NCI-H526 (cell line): ENCODE measurements at places on chromosomes 12 and 14.

DNA sequence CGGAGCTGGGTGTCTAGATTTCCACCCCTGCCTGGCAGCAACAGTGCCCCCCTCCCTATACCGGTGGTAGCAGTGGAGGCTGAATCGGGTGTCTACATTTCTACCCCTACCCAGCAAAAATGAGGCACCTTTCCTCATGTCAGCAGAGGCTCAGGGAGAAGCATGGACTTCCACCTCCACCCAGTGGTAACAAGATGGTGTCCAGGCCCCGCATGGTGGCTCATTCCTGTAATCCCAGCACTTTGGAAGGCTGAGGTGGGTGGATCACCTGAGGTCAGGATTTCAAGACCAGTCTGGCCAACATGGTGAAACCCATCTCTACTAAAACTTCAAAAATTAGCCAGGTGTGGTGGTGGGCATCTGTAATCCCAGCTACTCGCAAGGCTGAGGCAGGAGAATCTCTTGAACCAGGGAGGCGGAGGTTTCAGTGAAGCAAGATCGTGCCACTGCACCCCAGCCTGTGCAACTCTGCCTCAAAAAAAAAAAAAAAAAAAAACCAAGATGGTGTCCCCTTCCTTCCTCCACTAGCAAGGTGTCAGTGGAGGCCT lies 35.5 kb upstream of the OR5AU1 start:
- no peak for DNase-seq

DNA sequence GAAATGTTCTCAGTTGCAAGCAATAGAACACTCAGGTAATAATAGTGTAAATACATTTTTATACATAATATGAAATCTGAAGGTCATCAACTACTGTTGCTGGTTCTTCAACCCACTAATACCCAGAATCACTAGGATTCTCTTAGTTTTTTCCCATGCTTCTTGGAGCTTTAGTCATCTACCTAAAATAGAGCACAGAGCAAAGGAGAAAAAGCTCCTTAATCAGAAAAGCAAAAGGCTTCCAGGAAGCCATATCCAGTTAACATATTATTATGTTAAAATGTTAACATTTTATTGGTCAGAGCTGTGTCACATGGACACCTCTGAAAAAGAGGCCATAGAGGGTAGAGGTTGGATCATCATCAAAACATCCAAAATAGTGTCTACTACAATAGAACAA lies 57.0 kb downstream of the CCER1 start:
- DNase-seq, result no peak

- no peak for DNase-seq
These were observed 56.8 kb downstream of the HEATR5A start for GRCh38 chr14:31363331-31364073.

DNA sequence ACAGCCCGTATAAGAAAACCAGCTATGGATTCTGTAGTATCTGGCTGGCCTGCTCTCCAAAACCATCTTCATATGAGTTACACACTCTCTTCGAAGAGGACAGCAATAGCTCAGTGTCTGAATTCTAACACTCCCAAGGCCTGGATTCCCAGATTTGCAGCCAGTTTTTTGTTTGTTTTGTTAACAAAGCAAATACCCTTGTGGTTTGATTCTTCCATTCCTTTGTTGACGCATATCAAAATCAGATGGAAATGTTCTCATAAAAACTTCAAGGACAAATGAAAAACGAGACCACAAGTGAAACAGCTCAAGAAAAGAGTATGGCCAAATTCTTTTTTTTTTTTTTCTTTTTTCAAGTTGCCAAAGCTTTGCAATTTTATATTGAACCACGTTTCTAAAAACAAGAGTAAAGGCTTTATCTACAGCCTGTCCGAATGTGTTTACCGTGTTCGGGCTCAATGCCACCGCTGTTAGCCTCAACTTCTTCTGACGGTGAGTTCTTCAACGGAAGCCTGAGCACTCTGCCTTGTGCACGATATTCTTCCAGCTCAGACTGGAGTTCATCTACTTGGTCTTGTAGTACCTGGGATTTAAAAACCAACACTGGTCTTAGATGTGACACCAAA lies 67.5 kb downstream of the NIN start:
- DNase-seq, result peak; percentile 68

GRCh38 chr14:44508834-44509233 lies 1.8 kb upstream of the FSCB start:
- DNase-seq, result no peak

- DNase-seq, result no peak
These were observed 20.5 kb downstream of the FNTB start for GRCh38 chr14:65007202-65007601.

- DNase-seq, result peak; percentile 79
These were observed 38.9 kb downstream of the PPP1R13B start for GRCh38 chr14:103808403-103809001.

DNA sequence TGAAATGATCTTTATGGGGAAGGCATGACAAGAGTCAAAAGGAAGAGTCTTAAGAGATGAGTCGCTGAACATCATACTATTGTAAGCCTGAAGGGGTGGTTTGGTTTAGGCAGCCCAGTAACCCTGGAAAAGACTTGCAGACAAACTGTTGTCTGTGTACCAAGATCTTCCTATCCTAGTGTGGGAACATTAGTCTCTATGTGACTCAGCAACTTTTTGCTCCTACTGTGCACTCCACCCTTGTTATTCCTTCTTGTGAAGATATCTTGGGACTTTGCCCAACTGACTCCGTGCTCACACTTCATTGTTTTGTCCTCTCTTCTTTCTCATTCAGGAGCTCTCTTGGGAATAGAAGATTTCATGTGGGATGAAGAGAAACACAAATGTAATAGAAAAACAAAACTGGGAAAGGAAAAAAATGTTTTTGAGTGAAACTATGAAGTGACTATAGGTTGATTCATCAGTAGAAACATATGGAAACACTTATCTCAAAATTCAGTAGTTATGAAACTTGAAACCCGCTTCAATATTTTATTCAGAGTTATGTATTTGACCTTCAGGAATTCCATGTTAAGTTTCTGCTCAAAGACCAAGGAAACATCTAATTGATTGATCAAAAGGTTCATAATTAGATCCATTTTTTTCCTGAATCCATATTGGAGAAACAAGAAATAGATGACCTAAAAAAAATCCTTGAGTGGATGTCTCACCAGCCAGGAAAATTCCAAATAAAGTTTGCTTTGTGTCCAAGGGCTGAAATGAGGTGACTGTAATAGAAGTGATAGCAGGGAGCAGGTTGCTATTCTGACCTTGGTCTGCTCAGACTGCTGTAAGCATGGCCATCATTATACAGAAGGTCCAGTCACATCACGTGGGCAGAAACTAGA lies 67.2 kb downstream of the BTG1 start:
- DNase-seq, result no peak

GRCh38 chr14:58637040-58637390 lies 747 bp upstream of the DACT1 start:
- no peak for DNase-seq

DNA sequence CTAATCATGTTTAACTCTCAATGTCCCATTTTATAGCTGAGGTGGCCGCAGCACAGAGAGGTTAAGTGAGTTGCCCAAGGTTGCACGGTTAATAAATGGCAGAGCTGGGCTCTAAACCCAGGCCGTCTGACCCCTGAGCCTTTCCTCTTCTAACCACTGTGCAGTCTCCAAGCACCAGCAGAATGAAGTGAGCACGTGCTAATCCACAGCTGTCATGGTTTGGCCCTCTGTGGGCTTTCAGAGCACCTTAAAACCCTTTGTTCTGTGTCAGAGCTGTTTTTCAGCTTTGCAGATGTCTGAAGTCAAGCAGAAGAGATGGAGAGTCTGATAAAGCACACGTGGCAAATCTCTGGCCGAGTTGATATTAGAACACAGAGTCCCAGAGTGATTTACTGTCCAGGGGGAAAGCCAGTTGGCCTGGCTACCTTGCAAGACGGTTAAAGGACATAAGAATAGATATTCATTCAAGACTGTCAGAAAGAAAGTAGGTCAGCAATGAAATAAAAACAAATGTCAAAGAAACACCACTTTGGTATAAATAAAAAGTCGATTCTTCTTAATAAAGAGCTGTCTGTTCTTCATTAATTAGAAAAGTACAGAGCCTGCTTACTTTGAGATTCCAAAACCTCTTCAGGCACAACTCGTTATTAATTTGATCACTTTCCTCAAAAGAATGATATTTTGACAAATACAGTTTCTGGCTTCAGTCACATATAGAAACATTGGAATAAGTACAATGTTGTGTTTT lies 107.3 kb downstream of the CRADD start:
- DNase-seq, result peak; percentile 17

DNA sequence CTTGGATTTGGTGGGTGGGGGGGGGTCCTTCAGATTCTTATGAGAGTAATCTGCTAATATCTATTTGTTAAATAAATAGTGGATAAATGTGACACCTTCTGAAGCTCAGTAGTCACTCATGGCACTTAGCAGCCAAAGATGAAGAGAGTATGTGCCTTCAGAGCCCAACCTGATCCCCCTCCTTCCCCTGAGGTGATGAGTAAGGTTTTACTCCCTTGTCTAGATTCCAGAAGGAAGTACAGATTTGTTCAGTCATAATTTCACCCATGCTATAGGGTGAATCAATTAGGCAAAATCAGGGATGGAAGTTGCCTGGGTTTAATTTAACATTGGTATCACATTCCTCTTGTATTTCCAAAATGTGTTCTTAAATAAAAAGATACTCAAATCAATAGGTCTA lies 340.3 kb upstream of the ATP2B1 start:
- DNase-seq, result no peak

DNA sequence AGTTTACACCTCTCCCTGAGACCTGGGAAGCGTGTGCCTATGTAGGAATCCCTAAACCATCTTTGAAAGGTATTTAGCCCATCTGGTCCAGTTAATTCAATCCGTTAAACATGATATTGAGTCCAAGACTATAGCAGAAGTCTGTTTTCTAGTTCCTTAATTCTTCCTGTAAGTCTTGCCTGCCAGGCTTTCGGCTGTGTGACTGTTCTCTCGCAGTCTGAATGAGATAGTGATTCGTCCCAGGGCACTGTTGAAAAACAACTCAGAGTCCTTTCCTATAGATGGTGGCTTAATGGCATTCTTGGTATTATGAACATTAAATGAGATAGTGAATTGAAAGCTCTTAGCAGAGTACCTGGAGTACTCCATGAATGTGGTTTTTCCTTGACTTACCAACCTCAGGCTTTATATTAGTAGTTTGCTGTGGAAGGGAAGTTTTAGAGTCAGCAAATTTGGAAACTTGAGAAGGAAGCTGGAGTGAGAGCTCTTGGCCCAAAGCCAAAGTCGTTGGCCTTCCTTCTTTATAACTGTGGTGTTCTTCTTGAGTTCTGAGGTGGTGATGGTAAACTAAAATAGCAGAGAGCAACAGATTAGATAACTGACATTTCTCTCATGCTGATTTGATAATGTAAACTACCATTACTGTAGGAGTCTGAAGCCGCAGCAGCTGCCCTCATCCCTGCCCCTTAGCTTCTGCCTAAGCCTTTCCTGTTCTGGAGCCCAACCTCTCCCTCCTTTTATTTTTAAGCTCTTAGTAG lies 76.5 kb downstream of the TGFB3 start:
- DNase-seq, result no peak

DNA sequence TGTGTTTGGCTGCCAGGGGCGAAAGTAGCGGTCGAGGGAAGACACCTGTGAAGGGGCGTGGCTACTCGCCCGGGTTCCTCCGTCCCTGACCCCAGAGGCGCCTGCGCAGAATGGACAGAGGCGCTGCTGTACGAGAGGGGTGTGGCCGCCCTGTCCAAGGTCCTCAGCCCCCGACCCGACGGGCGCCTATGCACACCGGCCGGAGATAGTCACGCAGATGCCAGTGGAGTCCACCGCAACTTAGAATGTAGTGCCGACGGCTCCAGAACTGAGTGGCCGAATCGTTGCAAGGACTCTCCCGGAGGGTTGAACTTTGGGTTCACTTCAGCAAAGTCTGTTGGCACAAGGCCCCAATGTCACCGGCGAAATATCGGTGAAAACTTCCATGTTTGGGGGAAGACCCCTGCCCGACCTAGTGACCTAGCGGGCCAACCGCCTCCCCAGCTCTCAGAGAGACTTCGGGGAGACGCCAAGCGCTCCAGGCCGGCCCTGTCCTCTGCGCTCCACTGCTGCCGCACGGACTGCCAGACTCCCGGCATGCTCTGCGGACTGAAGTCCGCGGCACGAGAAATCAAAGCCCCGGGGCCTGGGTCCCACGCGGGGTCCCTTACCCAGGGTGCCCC lies 541 bp upstream of the RNU6-7 start:
- DNase-seq, result peak; percentile 77

- DNase-seq, result no peak
These were observed 11.6 kb downstream of the DAD1 start for GRCh38 chr14:22577334-22577908.

- no peak for DNase-seq
These were observed 13.8 kb downstream of the GXYLT1 start for GRCh38 chr12:42130672-42131402.

DNA sequence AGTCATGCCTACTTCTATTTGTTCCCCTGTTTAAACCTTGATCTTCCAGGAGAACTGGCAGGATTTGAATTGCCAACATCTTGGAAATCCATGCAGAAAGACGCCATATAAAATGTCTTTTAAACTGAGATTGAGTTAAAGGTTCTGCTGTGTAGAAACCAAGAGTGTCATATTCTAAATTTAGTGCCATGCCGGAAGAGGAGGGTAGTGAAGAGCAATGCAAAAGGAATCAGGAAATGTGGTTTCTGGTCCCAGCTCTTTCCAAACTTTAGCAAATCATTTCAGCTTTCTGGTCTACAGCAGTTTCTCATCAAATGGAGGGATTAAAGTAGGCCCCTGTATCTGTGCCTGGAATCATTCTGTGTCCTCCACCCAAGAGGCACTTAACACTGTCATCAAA lies 85.7 kb downstream of the BTG1 start:
- no peak for DNase-seq

- no peak for DNase-seq
These were observed 49.5 kb upstream of the FOXN3 start for GRCh38 chr14:89466484-89466883.

- DNase-seq, result no peak
These were observed 152.9 kb downstream of the SLC41A2 start for GRCh38 chr12:104805186-104805585.

- no peak for DNase-seq
These were observed 131.9 kb downstream of the HMGA2 start for GRCh38 chr12:65956056-65956738.

DNA sequence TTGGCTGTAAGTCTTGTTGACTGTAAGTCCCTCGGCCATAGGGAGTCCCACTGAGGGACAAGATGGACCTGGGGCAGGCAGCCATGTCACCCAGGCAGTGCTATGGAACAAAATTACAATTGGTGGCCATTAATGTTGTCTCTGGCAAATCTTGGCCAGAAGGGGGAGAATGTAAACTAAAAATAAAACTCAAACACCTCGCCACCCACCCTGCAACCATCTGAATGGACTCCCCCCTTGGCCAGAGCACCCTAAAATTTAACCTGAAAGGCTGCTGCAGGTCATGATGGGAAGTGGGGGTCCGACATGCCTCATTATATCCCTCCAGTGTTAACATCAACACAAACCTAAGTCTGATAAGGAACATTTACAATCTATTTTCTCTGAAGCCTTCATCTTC lies 8.2 kb downstream of the SLC22A17 start:
- DNase-seq, result no peak

DNA sequence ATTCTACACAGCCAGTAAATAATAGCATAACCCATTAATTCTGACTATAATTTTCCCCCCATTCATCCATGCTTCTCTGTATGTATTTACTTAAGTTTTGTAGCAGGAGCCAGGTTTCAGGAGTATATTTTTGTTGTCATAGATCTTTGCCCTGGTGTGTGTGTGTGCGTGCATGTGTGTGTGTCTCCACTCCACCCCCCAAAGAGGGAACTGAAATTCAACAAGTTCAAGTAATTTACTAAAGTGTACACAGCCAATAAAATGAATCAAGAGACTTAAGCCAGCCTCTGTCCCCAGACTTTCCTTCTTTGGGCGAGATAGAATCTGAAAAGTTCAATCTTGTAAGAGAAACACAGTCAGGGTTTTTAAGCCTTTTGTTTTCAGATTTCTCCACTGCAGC lies 792.0 kb downstream of the MED13L start:
- DNase-seq, result no peak

- DNase-seq, result peak; percentile 79
These were observed 631 bp downstream of the PPM1H start for GRCh38 chr12:62934239-62934798.
